ENCODE measurements at places on chromosomes 7 and 10. TPM values are rescaled to one million over a fixed set of nuclear protein-coding genes. Genes with fewer than 3 reads are reported as not detected.

DNA sequence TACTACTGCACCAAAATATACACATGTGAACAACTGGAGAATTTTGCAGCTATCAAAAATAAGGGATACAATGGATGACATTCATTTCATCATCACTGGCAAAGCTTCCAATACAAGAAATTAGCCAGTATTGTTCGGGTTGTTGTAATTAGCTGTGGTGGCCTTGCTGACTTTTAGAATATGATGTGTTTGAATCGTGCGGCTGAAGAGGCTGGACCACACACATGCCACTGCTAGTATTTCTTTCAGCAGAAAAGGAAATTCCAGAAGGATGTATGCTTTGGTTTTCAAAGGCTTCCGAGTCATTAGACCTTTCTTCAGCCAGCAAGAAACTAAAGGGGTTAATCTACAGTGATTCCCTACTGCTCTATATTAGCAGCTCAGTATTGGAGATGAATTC is 16.6 kb downstream of the RPP38 start:
- no peak for DNase-seq

DNA sequence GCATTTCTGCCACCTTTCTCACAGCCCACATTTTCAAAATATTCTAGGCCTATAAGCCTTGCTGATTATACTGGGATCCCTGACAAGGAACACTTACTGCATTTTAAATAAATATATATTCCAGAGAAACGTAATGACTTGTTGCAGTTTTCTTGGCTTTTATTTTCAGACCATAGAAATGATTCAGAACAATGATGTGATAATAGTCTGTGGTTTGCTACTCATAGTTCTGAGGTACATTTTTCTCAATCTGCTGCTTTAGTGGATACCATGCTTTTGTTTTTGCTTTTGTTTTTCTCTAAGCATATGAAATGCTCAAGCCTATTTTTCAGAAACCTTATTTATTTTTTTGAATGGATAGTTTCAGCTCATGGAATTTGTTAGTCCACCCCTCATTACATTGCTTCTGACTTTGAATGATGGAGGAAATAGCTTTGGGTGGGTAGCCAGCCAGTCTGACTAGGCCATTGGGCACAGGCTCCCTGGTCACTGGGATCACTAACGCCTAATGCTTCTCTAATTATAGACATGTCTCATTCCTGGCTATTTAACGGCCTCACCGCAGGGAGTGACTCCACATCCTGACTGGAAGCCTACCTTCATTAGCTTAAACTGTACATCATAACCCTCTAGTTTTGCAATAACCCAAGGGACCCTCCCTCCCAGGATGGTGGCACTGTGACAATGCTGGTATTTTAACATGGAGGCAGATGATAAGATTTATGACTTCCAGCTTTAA is 66.1 kb downstream of the MBL2 start:
- peak; percentile 71 for DNase-seq

The PRRT4 gene
- total RNA-seq, result not detected

DNA sequence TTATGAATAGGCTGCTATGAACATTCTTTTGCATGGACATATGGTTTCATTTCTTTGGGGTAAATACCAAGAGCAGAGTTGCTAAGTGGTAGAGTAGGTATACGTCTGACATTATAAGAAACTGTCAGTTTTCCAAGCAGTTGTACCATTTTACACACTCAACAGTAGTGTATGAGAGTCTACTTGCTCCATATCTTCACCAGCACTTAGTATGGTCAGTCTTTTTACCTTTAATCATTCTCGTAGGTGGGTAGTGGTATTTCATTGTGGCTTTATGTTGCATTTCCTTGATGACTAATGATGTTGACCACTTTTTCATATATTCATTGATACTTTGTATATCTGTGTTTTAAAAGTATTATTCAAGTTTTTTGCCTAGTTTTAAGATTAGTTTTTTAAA is 45.1 kb downstream of the POU6F2 start:
- no peak for DNase-seq

DNA sequence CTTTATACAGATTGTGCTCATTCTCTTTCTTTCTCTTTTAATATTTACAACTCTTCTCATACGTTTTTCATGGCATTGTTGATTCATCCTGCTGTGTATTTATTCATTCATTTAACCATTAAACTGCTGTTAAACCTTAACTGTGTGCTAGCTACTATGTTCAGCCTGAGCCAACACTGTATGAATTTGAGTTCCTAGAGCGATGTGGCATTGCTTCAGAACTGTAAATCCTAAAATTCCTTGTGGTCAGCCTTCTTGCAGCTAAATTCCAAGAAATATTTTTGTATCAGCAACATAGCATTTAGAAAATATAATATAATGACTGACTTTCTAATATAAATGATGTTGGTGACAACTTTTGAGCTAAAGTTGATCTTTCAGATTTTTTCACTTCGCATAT is 184.7 kb upstream of the FZD1 start:
- DNase-seq, result peak; percentile 25

Measured in HFFc6 (cell line).